ENCODE measurements at places on chromosomes 11 and 22.
A peak's percentile ranks its signal among the peaks of the same experiment; 100 is the strongest.

DNA sequence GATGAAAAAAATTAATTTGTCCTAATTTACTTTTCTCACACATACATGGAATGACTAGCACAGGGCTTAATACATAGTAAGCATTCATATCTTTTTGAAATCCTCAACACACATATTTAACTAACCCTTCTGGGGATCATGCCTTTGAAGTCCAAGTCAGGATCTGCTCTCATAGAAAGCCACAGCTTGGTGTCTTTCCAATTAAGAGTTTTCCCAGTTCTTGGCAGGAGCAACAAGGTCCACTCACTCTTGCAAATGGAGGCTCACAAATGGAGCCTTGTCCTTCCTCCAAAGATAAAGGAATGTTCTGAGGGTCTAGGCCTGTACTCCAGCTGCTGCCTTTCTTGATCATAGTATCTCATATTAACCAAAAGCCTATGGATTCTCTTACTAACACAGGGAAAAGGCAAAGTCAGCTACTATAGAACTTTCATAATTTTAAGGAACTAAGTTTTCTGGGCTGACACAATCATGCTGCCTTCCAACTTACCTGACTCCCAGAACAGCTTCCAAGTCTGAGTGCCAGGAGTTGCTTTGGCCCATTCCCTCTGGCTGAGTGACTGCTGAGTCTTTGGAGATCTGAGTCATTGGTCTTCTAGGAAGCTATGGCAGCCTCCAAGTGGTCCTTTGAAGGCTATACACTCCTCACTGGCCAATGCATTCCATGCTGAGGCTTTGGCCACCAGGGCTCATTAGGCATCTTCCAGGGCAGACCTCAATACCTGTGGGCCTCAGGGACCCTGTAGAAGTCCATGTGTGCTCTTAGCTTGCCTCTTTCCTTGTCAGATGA is 25.8 kb upstream of the NUCB2 start:
- DNase-seq = no peak

DNA sequence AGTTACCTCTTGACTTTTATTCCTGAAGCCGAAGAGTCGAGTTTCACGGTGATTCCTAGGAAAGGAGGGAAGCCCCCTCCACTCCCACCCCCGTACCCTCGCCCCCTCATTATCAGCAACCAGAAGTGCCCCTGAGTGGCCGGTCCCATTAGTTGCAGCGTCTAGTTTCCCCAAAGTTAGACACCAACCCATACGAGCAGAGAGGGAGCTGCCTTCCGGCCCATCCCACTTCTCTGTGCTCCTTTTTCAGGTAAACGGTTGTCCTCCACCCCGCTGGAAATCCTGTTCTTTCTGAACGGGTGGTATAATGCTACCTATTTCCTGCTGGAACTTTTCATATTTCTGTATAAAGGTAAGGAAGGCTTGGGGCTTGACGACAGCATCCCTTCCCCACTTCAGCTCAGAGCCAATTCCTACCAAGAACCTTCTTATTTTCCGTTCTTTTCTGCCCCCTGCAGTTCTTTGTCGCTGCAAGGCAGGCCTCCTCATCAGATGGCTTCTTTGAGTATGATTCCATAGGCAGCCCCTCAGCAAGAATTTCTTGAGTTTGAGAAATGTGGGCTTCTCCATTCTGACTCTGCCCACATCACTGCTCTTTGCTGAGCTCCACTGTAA is 701 bp downstream of the TMEM216 start:
- no peak for DNase-seq

- DNase-seq = no peak
Observed at GRCh38 chr11:107856180-107856980, 2.2 kb downstream of the SLC35F2 start.

DNA sequence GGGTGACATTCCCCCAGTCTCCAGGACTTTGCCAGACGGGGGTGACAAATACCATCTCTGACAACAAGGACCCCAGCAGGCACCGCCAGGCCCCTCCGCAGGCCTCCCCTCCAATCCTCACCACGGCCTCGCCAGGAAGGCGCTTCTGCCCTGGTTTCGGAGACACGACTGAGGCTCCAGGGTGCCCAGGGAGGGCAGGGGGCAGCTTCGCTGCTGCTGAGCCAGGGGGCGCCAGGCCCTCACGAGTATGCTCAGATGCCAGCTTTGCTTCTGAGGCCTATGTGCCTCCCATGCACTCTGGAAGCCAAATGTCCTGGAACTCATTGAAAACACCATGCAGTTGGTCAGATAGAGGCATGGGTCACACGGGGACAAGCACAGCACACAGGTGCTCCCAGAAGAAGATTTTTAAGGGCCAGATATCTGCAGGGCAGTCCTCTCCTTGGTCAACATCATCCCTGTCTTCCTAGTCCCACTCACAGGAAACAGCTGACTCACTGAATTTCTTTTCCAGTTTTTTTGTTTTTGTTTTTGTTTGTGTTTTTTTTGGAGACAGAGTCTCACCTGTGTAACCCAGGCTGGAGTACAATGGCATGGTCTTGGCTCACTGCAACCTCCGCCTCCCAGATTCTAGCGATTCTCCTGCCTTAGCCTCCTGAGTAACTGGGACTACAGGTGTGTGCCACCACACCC is 19.9 kb downstream of the BID start:
- peak; percentile 29 for DNase-seq

- peak; percentile 73 for DNase-seq
Observed at GRCh38 chr22:42661985-42662831, 13.0 kb upstream of the CYB5R3 start.

- DNase-seq = no peak
Observed at GRCh38 chr22:46613606-46614021, 6.6 kb upstream of the GRAMD4 start.

- no peak for DNase-seq
Observed at GRCh38 chr11:119750056-119750455, 21.1 kb upstream of the NECTIN1 start.

- DNase-seq = no peak
Observed at GRCh38 chr11:129787532-129788155, 28.0 kb upstream of the TMEM45B start.

DNA sequence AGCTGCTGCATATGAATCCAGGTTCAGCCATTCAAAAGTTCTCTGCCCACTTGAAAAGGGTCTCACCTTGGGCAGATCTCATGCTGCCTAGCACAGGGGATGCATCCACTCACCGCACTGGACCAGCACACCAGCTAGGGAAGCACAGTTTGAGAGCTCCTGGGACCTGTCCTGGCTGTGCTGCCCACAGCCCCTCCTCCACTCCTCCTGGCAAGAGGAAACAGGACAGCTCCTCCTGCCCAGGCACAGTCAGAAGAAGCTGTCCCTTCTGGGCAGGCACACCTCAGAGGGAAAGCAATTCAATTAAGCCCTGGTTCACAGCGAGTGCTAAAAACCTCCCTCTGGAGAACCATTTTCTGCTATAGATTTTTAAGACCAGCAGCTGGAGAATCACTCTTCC is 146.7 kb downstream of the ST3GAL4 start:
- no peak for DNase-seq

- no peak for DNase-seq
Observed at GRCh38 chr11:85094795-85095194, 532.3 kb downstream of the DLG2 start.

GRCh38 chr11:45275828-45276227 is 10.3 kb downstream of the SYT13 start:
- DNase-seq = no peak

- DNase-seq = no peak
Observed at GRCh38 chr22:49737101-49737551, 90.5 kb downstream of the BRD1 start.

GRCh38 chr22:44429941-44430587 is 68.0 kb downstream of the RTL6 start:
- DNase-seq = no peak

DNA sequence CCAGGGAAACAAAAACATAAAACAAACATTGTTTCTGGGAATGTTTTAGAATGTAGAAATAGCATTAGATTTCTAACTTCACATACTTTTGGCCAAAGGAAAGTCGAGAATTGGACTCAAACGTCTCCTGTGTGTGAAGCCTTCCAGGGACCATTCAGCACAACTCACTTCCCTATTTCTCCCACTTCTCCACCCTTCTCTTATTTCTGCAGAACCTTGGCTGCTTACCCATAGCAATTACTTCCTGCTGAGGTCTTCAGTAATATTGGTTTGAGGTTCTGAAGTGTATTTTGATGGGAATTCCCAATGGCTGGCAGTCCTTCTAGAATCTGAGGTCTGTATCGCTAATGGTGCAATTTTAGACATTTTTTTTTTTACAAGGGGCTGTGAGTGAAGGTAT is 158.3 kb upstream of the SNX19 start:
- DNase-seq = no peak

DNA sequence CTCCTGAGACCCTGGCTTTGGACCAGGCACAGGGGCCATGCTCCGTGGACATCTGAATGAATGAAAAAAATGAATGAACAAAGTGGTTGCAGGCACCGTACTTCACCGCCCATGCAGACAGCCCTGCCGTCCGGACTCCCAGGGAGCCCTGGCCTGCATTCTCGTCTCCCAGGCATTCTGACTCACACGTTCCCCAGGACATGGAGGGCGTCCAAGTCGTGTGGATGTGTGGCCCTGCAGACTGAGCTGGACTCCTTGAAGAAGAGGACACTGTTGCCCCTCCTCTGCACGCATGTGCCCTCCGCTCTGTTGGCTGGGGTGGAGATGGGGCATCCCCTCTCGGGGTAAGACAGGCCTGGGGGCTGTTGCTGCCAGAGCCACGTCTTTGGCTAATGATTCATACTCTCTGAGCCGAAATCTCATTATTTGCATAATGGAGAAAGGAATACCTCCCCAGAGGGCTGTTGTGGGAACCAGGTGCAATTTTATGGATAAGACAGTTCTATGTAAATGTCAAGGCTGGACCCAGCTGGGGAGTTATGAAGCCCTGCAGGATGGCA is 49.7 kb downstream of the RTL6 start:
- no peak for DNase-seq

DNA sequence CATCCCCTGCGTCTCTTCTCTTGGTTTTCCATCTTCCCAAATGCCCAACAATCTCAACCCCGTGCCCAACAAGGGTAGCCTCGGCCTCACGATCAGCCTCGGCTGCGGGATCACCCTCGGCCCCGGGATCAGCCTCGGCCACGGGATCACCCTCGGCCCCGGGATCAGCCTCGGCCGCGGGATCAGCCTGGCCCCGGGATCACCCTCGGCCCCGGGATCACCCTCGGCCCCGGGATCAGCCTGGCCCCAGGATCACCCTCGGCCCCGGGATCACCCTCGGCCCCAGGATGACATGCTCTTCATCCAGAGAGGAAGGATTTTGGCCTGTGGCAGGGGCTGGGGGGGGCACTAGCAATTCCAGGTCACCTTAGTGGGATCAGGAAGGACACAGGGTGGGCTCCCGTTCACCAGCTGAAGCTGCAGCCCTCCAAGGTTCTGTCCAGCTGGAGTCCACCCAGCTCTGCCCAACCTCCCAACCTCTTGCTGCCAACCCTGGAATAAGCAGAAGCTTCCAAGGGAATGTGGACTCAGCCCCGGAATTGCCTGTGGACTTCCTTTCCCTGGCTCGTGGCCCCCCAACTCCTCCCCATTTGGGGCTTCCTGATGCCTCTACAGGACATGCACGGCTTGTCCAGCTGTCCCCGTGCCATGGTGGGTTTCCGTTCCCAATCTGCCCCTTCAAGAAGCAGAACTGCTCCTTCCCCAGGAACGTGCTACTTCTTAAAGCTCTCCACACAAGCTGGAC is 6.2 kb downstream of the ALG12 start:
- DNase-seq = no peak

- no peak for DNase-seq
Observed at GRCh38 chr11:64348383-64349024, 8.5 kb downstream of the CCDC88B start.

GRCh38 chr11:122628810-122629555 is 26.5 kb upstream of the UBASH3B start:
- DNase-seq = peak; percentile 64

- DNase-seq = no peak
Observed at GRCh38 chr11:134557571-134558257, 145.7 kb upstream of the B3GAT1 start.

- DNase-seq = no peak
Observed at GRCh38 chr11:14424096-14424495, 65.1 kb upstream of the RRAS2 start.

DNA sequence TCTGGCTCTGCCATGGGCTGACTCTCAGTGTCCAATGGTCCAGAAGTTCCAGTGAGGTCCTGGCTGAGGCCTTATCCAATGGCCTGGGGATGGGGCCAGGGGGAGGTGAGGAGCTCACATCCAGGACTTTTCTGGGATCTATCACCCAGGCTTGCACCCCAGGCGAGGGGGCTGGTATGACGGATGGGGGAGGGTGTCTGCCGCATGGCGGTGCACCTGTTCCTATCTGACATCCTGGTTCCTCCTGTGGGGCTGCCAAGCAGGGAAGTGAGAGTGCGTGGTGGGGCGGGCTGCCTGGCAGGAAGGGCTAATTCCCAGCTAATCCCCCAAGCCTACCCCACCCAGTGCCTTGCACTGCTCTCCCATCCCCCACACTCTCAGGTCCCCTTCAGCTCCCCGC is 102.1 kb downstream of the NECTIN1 start:
- DNase-seq = no peak

GRCh38 chr22:44365191-44365590 is 52.4 kb upstream of the SHISAL1 start:
- DNase-seq = no peak

- DNase-seq = no peak
Observed at GRCh38 chr11:2590131-2590964, 109.4 kb downstream of the KCNQ1OT1 start.

- no peak for DNase-seq
Observed at GRCh38 chr11:135008001-135008405, 596.0 kb upstream of the B3GAT1 start.

DNA sequence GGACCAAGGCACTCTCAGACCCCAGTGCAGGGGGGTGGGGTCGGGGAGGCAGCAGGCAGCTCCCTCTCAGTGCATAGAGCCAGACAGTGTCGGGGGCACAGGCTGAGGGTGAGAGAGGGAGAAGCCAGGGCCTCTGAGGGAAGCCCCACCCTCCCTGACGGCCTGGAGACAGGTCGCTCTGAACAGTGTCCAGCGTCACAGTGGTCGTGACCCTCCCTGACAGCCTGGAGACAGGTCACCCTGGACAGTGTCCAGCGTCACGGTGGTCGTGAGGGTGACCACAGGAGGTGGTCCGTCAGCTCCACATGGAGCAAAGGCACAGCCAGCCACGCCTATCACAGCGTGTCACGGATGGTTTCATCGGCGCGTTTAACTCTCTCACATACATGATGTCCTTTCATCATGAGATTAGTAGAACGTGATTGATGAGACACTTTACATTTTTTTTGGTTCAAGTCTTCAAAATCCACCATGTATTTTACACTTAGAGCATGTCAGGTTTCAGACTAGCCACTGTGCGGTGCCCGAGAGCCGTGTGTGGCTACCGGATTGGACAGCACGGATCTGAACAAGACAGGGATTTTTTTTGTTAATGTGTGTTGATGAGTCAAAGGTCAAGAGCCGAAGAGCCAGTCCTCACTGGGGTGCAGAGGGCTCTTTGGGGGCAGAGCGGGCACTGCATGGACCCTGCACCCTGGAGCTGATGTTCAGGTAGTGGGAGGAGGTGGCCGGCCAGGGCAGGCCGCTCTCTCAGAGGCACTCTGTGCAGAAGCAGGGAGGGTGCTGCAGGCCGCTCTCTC is 23.9 kb upstream of the PANX2 start:
- no peak for DNase-seq

- DNase-seq = no peak
Observed at GRCh38 chr11:36876266-36876665, 278.2 kb upstream of the RAG2 start.

All from CD4-positive, alpha-beta T cell treated with Interleukin-15 for 1 hour (primary cell).